ENCODE measurements at places on chromosomes 3 and 15. TPM values are rescaled to one million over a fixed set of nuclear protein-coding genes. Genes with fewer than 3 reads are reported as not detected.

GRCh38 chr15:88321271-88321670 is 64.7 kb upstream of the NTRK3 start:
- DNase-seq: no peak

Gene PXK
- total RNA-seq: 81.3 TPM

Gene SLC22A14
- 0.16 TPM for total RNA-seq

Gene IDH2
- 51.2 TPM for total RNA-seq

Gene GOLIM4
- 8.0 TPM for total RNA-seq

GRCh38 chr3:43870120-43870519 is 179.4 kb downstream of the ABHD5 start:
- no peak for DNase-seq

Gene UQCC5
- 11.7 TPM for total RNA-seq

DNA sequence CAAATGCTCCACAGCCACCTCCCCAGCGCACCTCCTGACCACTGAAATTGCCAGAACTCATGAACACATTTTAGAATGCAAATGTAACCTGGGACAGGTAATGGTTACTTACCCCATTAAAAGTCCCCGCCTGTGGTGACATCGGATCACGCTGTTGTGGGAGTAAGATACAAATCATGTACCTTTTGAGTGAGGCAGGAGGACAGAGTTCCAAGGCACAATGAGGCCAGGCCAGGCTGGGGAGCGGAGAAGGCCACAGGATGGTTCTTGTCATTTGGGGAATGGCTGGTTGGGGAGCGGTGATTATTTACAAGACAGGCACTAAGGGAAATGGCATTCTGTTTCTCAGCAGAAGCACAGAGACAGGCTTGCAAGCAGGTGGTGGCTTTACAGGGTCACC is 490.0 kb downstream of the EDEM1 start:
- no peak for DNase-seq

Gene MASP1
- not detected for total RNA-seq

DNA sequence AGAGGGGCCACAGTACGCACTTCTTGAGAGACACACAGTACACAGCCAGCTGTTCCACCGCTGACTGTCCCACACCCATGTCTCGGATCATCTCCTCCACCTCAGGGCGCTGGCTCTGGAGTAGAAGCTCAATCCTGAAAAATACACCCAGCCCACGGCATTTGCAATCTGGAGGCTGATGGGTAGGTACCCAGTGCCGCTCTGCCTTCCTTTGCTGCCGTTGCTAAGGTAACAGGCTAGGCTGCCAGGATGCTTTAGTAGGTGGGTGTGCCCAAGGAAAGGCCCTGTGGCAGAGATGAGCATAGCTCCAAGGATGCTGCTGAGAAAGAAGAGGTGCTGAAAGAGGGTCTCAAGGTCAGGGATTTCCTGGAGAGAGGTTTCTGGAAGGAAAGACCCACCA is 14.6 kb downstream of the TRAIP start:
- no peak for DNase-seq

DNA sequence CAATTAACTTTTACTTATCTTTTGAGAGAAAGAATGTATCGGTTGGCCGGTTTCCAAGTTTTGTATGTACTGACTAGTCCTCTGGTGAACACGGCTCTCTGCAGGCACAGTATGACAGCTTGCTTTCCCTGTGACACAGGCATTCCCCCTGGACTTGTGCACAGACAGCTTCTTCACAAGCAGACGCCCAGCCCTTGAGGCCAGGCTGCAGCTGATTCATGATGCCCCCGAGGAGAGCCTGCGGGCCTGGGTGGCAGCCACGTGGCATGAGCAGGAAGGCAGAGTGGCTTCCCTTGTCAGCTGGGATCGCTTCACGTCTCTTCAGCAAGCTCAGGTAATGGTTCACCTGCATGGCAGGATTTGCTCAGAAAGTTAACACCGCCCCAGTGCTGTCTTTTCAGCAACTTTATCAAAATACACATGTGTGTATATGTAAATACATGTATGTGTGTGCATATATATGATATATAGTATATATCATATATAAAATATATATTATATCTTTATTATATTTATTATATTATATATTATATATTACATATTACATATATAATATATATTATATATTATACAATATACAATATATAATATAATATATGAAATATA is 25.5 kb downstream of the FAN1 start:
- no peak for DNase-seq

Gene PAK6
- total RNA-seq: 0.40 TPM

Gene TMCO5A
- total RNA-seq: not detected

GRCh38 chr3:12643010-12643380 is 20.9 kb downstream of the RAF1 start:
- DNase-seq: no peak

DNA sequence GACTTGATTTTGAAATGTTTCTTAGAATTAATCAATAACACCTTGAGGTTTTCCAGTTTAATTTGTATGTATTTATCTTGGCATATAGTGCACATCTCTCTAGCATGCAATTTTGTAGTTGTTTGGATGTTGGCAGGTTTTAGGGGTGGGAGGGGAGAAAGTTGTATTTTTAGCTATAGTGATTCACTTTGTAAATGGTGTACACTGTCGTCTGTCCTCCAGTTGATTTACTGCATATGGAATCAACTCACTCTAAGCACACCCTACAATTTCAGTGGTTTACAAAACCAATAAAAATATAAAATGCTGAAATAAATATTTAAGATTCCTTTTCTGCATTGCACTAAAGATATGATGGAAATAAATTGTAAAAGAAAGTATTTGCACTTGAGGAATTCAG is 199.1 kb downstream of the CDIN1 start:
- no peak for DNase-seq

DNA sequence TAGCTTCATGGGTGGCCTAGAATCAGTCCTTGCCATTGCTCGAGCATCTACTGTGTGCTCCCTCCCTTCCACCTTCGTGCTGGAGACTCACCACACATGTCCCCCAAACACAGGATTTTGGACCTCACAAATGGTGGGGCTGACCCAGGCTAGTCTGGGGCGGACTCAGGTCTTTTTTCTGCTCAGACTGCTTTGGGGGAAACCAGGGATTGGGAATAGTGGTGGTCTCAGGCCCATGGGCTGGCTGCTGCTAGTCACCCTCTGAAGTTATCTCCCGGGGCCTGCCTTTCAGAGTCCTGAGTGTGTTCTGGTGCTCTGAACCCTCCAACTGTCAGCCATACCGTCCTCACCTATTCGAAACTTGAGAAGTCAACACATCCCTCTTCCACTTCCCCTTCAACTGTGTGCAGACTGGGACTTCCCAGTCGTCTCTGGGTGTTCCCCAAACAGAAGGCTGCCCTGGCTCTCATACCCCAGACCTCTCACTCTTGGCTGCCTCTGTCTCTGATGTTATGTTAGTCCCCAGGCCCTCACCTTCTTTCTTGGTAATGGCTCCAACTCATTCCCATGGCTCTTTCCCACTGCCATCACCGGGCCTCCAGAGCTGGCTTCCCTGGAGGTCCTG is 46.0 kb downstream of the PPCDC start:
- DNase-seq: peak; percentile 44

DNA sequence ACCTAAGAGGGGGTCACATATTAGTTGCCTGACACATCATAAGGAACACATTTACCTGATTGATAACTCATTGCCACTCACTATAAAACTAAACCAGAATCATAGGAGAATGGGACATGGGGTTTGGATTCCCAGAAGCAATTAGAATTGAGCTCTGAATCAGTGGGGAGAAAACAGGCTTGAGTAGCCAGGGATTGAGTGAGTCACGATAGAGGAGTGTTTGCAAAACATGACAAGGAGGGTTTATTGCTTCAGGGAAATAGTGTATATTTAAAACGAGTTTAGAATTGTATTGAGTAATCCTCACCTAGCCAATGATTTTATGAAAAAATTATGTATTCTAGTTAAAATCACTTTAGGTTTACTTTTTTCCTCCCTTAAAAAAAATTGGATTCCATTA is 101.1 kb upstream of the THRB start:
- DNase-seq: no peak

DNA sequence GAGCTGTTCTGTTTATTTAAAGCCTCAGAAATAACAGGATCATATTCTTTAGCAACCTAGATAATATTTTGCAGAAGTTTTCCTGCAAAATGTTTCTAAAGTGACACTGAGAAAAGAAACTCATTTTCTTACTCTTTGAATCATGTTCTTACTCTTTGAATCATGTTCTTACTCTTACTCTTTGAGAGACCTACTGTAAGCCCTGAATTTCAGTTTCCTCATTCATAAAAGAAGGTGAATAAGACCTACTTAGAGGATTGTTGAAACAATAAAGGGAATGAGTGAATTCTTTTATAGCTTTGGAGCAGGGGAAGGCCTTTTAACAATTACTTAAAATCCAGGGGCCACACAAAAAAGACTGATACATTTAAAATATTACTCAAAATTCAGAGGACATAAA is 221.7 kb upstream of the CMC1 start:
- no peak for DNase-seq

DNA sequence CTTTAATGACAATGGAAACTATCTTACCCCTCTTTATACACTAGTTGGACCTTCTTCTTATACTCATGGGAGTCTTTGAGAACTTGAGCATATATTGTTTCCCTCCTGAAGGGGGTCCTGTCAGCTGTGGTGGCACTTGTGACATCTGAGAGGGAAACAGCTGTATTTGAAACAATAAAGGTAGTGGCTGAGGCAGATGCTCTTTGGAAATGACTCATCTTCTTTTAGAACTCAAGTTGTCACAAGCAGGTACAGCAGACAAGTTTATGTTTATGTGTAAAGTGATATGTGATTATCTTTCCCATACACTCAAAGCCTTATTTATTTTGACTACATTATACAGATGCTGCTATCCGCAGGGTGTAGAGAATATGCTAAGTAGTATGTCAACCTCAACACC is 220.0 kb upstream of the GRM7 start:
- no peak for DNase-seq

DNA sequence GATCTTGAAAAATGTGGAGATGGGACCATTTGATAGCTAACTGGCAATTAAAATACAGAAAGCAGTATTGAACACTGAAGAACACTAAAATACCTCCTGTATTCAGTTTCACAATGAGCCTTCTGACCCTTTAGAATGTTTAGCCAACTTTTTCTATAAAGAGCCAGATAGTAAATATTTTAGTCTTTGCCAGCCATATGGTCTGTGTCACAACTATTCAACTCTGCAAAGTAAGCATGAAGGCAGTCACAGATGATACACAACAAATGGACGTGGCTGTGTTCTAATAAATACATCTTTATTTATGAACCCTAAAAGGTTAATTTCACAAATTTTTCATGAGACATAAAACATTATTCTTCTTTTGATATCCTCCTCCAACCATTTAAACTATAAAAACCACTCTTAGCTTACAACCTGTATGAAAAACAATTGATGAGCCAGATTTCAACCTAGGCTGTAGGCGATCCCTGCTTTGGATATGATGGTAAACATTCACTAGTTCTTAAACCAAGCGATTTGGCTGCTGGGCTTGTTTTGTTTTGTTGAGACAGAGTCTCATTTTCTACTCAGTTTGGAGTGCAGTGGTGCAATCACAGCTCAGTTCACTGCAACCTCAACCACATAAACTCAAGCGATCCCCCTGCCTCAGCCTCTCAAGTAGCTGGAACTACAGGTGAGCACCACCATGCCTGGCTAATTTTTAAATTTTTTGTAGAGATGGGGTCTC is 13.6 kb upstream of the CSPG5 start:
- DNase-seq: no peak

GRCh38 chr15:63860155-63860554 is 26.4 kb upstream of the HERC1 start:
- DNase-seq: no peak

GRCh38 chr3:177234121-177234520 is 36.8 kb upstream of the TBL1XR1 start:
- DNase-seq: no peak

Gene CGNL1
- total RNA-seq: 0.11 TPM

Gene SAMMSON
- not detected for total RNA-seq

- DNase-seq: no peak
Observed at GRCh38 chr3:48985831-48986376, 4.1 kb upstream of the P4HTM start.

- DNase-seq: peak; percentile 10
Observed at GRCh38 chr15:99439524-99439835, 126.3 kb upstream of the MEF2A start.

- no peak for DNase-seq
Observed at GRCh38 chr3:59839283-59839682, 789.5 kb upstream of the CFAP20DC start.

DNA sequence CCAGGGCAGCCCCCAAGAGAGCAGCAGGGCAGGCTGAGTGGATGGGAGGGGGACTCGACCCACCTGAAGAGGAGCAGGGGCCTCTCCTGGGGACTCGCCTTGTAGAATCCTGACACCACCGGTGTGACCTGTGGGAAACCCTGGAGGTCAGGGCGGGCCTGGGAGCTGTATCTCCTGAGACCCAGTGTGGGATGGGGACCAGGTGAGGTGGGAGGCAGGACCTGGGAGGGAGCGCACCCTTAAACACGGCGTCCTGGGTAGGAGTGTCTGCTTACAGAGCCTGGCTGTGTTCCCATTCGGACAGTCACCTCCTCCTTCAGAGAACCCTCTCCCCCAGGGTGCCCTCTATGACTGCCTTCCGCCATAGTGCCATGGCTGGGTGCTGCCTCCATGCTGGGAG is 27.1 kb downstream of the C15orf39 start:
- DNase-seq: no peak

Gene SLC7A14
- not detected for total RNA-seq

DNA sequence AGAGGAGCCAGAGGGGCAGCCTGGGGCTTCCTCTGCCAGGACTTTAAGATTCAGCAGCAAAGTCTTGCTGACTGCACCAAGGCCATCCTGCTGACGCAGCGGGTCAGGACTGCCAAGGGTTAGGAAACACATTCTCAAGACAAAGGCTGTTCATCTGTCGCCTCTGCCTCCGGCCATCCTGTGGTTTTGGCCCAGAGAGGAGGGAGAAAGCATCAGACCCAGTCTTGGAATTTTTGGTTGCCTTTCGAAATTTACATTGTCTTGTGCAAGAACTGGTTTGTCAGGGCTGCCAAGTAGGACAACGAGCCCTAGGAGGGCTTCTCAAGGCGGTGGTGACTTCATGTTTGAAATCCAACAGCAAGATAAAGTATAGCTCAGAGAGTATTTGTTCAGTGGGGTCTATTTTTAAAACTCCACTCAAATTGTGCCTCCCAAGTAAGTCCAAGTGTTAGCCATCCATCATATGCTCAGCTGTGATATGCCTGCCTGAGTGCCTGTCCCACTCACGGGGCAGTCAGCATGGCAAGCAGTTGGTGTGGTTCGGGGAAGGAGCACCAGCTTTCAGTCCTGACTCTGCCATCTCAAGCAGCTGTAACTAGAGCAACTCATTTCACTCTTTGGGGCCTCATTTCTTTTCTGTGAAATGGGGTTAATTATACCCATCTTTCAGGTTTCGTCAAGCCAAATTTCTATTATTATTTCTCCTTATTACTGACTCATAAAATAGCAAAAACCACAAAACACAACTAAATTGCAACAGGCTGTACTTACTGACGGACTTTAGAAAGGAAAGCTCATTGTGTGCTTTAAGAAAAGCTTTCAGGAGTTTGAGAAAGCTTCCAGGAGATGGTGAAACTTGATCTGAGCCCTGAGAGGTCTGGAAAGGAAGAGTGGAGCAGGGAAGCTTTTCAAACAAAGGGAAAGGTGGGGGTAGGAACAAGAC is 42.4 kb upstream of the RHO start:
- DNase-seq: no peak

All from activated B cell treated with CpG ODN at 0.5 μM for 24 hours (primary cell).